Mononuclear cell (primary cell): ENCODE measurements at places on chromosomes 7 and 10. TPM values are rescaled to one million over a fixed set of nuclear protein-coding genes. Genes with fewer than 3 reads are reported as not detected.

SMKR1 gene
- 0.31 TPM for total RNA-seq

SLC39A12 gene
- total RNA-seq: not detected

UCMA gene
- total RNA-seq: not detected

OR9A2 gene
- not detected for total RNA-seq

TDRD1 gene
- 0.10 TPM for total RNA-seq

TSPAN12 gene
- total RNA-seq: not detected

DLG5 gene
- 3.7 TPM for total RNA-seq

GPC2 gene
- 2.3 TPM for total RNA-seq

TBXAS1 gene
- 67.8 TPM for total RNA-seq

ANKRD2 gene
- not detected for total RNA-seq

CALML5 gene
- not detected for total RNA-seq

ZC3HAV1L gene
- total RNA-seq: 1.4 TPM

PRKG1 gene
- 1.2 TPM for total RNA-seq

SPOCK2 gene
- 488 TPM for total RNA-seq

HTR5A gene
- total RNA-seq: under 0.01 TPM

ADGRA1 gene
- not detected for total RNA-seq

CALHM1 gene
- not detected for total RNA-seq

DGKB gene
- total RNA-seq: not detected

CREB5 gene
- 17.8 TPM for total RNA-seq

AS3MT gene
- 1.7 TPM for total RNA-seq

RAB19 gene
- total RNA-seq: 1.5 TPM

TMEM236 gene
- under 0.01 TPM for total RNA-seq

SFXN2 gene
- 2.2 TPM for total RNA-seq

GLI3 gene
- 0.10 TPM for total RNA-seq

AKR1C2 gene
- total RNA-seq: 0.21 TPM

DENND11 gene
- 46.7 TPM for total RNA-seq

GRID2IP gene
- 0.21 TPM for total RNA-seq

CAV2 gene
- total RNA-seq: 4.1 TPM

EVX1 gene
- not detected for total RNA-seq

FBXL13 gene
- 1.9 TPM for total RNA-seq

PVRIG gene
- 13.9 TPM for total RNA-seq

ABCB4 gene
- total RNA-seq: 7.2 TPM

OR2A42 gene
- total RNA-seq: 0.10 TPM

GIMAP5 gene
- 102 TPM for total RNA-seq

GJC3 gene
- total RNA-seq: 0.63 TPM

TUBAL3 gene
- total RNA-seq: not detected

VIPR2 gene
- total RNA-seq: 0.31 TPM

OR2A7 gene
- 3.6 TPM for total RNA-seq

LGI1 gene
- 0.21 TPM for total RNA-seq

TMEM273 gene
- total RNA-seq: 3.5 TPM

PLEKHS1 gene
- 0.21 TPM for total RNA-seq

THSD7A gene
- total RNA-seq: 0.10 TPM

MYO3A gene
- 0.10 TPM for total RNA-seq

NKX2-3 gene
- not detected for total RNA-seq

ZNF107 gene
- 22.0 TPM for total RNA-seq

AP5Z1 gene
- total RNA-seq: 34.5 TPM
